Central memory CD8-positive, alpha-beta T cell (primary cell): ENCODE measurements at places on chromosomes 4 and X.

GRCh38 chr4:188387179-188387791, 248.0 kb downstream of the TRIML1 start:
- no peaks in the 10 kb centered on the region for H3K4me1 ChIP-seq
- DNase-seq: no peak
- no peak overlapping the region for H3K4me3 ChIP-seq
- no peaks in the 10 kb centered on the region for H3K27me3 ChIP-seq
- H3K27ac ChIP-seq: no peak overlapping the region
- H3K36me3 ChIP-seq: no peaks in the 10 kb centered on the region

GRCh38 chrX:119817130-119817690, 25.8 kb upstream of the RPL39 start:
- H3K4me1 ChIP-seq: no peaks in the 10 kb centered on the region
- H3K27ac ChIP-seq: no peak overlapping the region
- no peaks in the 10 kb centered on the region for H3K36me3 ChIP-seq
- no peak overlapping the region for H3K4me3 ChIP-seq
- no peaks in the 10 kb centered on the region for H3K27me3 ChIP-seq

DNA sequence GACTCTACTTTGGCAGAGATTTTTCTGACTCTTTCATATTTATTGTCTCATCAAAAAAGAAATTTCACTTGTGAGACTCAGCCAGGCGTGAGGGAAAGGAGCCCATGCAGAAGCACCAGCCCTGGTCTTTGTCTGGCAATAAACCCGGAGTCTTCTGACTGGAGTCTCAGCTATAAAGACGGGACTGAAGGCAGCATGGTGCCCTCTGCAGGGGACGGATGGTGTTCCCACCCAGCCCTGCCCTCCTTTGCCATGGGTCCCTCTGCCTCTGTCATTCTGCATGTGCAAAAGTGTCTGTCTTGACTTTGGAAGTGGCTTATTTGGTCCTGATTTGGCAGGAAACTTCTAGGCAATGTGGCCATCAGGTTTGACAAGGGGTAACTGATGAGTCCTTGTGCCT, 14.2 kb downstream of the ZNF185 start:
- no peak for DNase-seq
- H3K27me3 ChIP-seq: peaks cover 5% of the 10 kb centered on the region
- no peaks in the 10 kb centered on the region for H3K4me1 ChIP-seq
- no peak overlapping the region for H3K4me3 ChIP-seq
- peaks cover 2% of the 10 kb centered on the region for H3K36me3 ChIP-seq

DNA sequence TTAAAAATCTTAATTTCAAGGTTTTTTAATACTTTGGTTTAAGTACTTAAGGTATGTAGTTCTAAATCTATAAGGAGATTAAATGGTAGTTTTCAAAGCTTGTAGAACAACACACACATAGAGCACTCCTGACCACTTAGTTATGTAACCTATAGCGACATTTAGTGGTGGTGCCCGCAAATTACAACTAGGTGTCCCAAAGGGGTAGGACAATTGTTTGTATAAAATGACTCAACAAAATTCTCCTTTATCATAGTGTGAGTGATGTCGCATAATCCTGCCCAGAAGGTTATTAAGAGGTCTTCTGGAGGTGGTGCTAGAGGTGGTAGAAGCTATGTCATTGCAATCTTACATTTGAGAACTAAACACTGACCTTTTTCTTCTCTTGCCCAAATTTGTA, 373.0 kb upstream of the RASGEF1B start:
- no peaks in the 10 kb centered on the region for H3K4me1 ChIP-seq
- H3K27ac ChIP-seq: no peak overlapping the region
- H3K27me3 ChIP-seq: no peaks in the 10 kb centered on the region
- H3K36me3 ChIP-seq: no peaks in the 10 kb centered on the region

GRCh38 chr4:109254845-109255244, 47.6 kb downstream of the COL25A1 start:
- no peak overlapping the region for H3K4me3 ChIP-seq
- no peaks in the 10 kb centered on the region for H3K4me1 ChIP-seq
- no peak overlapping the region for H3K27ac ChIP-seq
- no peak for DNase-seq
- H3K36me3 ChIP-seq: no peaks in the 10 kb centered on the region
- H3K27me3 ChIP-seq: peaks cover 42% of the 10 kb centered on the region
